ENCODE measurements at places on chromosomes 4 and X.

GRCh38 chrX:23822397-23822796 is 39.4 kb downstream of the SAT1 start:
- no peak for DNase-seq

DNA sequence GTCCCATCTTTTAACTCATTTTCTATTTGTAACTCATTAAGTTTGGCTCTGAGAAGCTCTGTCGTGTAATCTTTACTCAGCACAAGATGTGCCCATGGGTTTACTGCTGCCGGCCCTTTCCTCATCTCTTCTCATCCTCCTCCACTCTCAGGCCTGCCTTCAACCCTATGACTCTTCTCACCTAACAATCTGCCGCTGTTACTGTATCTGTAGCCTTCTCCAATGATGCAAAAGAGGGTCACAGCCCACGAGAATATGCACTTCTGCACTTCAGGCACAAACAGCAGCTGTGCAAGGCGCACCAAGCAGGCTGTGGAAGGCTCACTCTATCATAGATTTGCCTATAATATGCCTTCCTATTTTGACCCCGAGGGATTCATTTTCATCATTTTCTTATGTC is 546.5 kb upstream of the GALNTL6 start:
- DNase-seq: no peak

GRCh38 chr4:1310796-1311631 is 21.3 kb downstream of the MAEA start:
- DNase-seq: no peak

DNA sequence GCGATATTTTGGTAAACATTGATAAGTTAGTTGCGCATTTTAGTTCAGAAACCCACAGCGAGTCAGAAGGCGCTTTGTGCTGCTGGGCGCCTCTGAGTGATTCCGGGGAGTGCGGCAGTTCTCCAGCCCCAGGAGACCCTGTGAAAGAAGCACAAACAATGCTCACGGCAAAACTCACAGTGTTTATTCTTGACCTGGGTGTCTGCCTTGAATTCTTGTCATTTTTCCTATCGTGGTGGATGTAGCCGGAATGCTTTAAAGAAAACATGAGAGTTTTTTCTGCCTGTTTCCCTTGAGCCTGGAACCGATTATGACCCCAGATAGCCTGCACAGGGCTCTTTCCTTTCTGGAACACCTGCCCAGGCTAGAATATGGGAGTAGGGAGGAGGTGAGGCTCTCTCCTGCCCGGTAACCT is 6.7 kb downstream of the TBL1X start:
- no peak for DNase-seq

All from stimulated activated CD8-positive, alpha-beta memory T cell treated with anti-CD3 and anti-CD28 coated beads, Interleukin-4, amount 100 ng/mL, for 4 hours (primary cell).